ENCODE measurements at places on chromosomes 12 and 14.

DNA sequence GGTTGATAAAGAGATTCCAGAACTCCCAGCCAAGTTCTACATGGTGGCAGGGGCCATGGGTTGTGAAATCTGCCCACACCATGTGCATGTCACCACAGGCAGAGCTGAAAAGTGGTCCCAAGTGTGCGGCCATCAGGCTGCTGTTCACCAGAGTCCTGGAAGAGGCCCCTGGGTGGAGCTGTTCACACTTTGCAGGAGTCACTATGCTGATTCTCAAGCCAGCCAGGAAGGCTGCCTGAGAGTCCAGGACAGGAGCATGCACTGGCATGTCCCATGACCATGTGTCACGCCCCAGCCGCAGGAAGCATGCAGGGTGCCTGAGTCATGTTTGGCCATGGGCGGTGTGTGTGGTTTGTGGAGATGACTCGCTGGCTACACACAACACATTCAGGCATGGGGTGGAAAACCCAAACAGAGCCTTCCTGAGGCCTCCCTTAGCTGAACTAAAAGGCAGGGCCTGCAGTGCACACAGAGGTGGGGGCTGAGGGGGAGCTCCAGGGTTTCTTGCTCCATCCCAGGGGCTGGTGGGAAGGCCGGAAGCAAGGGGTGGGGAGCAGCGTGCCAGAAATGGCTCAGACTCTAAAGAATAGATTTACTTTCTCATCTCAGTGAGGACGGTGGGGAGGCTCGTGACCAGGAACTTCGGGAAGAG lies 19.4 kb downstream of the ABCB9 start:
- DNase-seq, result peak; percentile 52

DNA sequence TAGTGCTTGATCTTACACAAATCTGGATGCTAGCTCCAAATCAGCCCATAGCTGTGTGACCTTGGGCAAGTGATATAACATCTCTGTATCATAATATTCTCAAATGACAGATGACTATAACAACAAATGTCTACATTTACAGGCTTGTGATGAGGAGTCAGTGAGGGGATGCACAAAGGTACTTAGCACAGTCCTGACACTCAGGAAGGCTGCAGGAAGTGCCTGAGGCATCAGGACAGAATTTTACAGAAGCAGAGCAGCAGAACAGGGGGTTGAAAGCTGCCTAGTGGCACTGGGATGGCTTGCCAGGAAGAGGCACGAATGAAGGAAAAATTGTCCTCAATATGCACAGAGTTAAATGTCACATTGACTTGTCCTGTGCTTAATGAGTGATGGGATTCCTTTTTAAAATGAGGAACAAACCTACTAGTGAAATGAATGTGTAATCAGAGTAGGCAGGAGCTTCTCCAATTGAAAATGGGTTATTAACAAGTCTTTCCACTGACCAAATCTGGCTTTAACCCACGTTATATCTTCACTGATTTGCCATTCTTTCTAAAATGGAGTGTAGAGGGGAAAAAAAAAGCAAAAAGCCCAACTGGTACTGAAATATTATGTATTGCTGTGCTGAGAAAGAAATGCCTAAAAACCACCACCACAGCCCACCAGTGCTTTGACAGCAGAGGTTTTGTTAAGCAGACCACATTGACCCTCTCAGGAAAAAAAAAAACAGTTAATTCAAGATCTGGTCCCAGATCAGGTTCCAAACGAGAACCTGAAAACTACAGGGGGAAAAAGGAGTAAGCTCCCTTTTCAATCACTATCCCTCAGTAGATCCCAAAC lies 11.6 kb downstream of the BTG1 start:
- DNase-seq, result no peak

DNA sequence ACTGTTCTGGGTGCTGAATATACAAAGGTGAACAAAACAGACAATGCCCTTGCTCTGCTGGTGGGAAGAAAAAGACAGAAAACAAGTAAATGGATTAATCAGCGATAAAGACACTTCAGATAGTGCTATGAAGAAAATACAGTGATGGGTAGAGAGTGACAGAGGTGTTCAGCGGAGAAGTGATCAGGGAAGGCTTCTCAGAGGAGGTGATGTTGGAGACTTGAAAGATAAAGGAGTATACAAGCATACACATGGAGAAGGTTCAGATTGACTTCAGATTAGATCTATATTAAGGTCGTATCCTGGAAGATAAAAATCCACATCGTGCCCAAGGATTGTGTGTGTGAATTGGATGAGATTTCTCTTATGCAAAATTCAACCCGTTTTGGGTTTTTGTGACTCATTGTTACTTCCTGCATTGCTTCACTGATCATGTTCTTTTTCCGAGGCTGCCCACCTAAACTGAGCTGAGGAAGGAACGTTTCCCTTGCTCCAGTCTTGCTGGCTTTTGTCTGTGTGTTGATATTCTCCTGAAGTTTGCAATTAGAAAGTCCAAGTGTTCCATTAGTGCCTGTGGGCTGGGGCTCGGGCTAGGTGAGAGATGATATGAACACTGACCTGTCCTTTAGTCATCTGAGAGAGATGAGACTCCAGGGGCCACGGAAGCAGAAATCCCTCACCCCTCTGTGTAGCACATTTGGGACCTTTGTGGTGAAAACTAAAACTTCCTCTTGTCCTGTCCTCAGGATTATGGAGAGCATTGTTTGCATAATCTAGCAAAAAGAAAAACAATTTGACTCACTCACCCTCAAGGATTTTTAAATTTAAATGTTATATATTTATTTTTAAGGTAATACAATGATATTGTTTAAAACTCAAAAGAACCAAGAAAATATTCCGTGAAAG lies 27.6 kb downstream of the PLXNC1 start:
- DNase-seq, result no peak

DNA sequence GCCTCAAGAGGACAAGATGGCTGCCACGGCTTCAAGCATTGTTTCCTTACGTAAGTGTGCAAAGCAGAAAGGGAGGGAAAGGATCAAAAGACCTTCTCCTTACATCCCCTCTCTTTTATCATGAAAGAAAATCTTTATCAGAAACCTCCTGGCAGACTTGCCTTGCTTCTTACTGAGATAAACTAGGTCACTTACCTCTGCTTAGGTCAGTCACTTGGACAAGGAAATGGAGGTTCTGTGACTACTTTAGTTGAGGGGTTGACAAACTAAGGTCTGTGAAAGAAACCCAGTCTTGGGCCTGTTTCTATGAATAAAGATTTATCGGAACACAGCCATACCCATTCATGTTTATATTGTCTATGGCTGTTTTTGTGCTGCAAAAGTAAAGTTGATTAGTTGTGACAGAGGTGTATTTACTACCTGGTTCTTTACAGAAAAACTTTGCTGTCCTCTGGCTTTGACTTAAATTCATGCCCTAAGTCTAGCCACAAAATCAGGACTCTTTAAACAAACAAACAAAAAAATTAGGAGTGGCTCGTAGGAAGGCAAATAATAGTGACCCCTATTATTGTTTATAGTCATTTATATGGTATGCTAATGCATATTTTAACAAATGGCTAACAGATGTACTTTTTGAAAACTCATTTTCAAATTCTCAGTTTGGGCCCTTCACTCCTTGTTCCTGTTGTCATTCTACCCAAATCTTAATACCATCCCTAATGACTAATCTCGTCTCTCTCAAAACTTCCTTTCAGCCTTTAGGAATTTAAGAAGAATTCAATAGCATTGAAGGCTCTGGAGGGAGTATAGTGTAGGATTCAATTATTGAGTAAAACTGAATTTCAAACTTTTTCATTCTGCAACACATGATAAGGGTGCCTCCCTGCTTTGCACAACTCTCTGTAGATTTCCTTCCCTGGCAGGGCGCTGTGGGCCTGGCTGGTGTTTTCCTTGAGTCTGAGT lies 42.0 kb upstream of the ATP2B1 start:
- no peak for DNase-seq

DNA sequence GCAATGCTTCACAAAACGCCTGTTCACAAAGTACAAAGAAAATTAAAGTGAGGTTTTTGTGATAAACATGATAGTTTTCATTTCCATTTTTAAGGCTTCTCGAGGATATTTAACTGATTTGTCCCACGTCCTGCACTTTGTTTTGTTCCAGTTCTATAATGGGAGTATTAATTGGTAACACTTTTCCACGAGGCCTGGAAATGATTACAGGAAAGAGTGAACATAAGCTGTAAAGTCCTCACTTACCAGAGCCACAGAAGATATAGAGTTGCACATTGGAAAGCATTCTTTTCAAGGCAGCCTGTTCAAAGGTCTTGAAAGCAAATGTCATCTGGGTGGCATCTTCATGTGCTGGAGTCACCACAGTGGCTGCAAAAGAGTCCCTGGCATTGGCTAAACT lies 1236.6 kb downstream of the BCL11B start:
- DNase-seq, result no peak
